ENCODE measurements at places on chromosomes 13 and 19.

DNA sequence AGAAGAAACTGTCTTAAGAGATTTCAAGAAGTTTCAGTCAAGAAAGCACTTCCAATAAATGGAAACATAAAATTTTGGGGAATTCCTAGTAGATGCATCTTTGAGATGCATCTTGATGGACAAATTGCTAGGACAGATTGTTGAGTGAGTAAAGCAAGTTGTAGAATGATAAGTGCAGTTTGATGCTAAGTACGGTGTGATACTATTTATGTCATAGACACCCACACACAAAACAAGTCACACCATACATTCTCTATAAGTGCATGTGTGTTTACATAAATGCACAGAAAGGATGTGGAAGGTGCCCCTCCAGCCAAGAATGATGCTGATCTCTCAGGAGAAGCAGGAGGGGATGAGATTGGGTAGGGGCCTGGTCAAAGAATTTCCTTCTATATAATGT lies 375.7 kb downstream of the FOXO1 start:
- no peak for DNase-seq

DNA sequence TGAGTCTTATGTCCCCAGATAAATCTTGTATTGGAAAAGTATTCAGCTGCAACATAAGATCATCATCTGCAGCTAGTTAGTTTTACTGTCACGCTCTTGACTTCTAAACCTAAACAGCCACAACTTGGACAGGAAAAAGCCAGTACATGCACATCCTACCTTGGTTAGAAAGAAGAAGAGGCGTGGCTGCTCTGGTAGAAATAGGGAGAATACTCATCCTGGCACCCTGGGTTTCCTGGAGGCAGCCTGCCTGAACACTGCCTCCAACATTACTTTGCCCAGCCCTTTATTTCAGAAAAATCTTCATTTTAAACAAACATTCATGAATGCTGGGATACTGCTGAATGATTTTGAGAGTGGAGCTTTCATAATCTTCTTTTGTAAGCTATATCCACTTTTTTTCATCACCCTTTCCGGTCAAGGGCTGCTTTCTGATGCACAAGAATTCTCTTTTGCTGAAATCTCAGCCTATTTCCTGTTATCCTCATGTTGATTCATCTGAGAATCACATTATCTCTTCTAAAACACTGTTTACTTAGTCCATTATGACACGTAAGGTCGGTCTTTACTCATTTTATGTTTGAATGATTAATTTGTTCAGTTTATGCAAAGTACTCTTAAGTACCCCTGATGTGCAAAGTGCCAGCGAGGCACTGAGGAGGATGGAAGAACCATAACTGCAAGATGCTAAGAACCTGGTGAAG lies 55.2 kb downstream of the STARD13 start:
- no peak for DNase-seq

GRCh38 chr19:51200071-51200666 lies 24.7 kb upstream of the CD33 start:
- no peak for DNase-seq

GRCh38 chr13:26485288-26485687 lies 72.2 kb upstream of the WASF3 start:
- no peak for DNase-seq

DNA sequence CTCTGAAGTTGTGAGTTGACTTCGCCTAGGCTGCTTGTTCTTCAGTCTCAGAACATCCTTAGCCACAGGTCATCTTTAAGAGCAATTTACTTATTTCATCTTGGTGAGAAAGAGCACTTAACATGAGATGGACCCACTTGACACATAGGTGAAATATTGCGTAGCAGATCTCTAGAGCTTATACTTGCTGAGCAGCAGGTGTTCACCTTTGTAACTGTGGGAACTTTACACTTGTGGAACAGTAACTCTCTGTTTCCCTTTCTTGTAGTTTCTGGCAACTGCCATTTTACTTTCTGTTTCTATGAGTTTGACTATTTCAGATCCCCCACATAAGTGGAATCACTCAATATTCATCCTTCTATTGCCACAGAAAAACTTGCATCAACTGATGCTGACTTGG lies 95.7 kb downstream of the SLC10A2 start:
- no peak for DNase-seq

Measured in T-helper 9 cell (primary cell).